ENCODE measurements at places on chromosomes 16 and 17.

- no peak for DNase-seq
These were observed 13.0 kb upstream of the PNPO start for GRCh38 chr17:47928415-47928814.

DNA sequence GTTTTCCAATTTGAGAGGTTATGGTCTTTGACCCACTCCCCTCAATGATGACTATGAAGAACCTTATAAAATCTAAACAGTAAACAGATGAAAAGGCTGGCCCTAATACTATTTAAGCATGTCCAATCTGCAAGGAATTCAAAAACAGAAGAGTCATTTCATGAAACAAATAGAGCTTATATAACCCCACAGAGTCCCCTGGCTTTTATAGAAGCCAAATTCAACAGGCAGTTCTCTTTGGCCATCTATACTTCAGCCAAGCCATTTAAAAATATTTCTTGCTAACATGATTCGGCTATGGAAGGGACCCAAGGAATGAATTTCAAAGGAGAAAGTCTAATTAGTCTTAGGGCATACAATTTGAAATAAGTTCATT, 43.4 kb downstream of the SPOP start:
- no peak for DNase-seq

GRCh38 chr17:41586863-41587495, at the start of gene KRT14:
Gene KRT14, minus strand, starts transcription at chr17:41586895. Its CDS starts 61 bp downstream, at chr17:41586834.
- no peak for DNase-seq

DNA sequence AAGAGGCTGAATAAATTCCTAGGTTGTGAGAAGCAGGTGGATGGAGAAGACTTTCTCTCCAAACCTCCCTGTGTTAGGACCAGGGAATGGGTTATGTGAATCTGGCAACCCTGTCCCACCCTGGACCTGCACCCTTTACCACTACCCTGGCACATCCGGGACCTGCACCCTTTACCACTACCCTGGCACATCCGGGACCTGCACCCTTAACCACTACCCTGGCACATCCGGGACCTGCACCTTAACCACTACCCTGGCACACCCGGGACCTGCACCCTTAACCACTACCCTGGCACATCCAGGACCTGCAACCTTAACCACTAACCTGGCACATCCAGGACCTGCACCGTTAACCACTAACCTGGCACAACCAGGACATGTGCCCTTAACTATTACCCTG, 207.0 kb upstream of the CACNG3 start:
- DNase-seq: no peak

DNA sequence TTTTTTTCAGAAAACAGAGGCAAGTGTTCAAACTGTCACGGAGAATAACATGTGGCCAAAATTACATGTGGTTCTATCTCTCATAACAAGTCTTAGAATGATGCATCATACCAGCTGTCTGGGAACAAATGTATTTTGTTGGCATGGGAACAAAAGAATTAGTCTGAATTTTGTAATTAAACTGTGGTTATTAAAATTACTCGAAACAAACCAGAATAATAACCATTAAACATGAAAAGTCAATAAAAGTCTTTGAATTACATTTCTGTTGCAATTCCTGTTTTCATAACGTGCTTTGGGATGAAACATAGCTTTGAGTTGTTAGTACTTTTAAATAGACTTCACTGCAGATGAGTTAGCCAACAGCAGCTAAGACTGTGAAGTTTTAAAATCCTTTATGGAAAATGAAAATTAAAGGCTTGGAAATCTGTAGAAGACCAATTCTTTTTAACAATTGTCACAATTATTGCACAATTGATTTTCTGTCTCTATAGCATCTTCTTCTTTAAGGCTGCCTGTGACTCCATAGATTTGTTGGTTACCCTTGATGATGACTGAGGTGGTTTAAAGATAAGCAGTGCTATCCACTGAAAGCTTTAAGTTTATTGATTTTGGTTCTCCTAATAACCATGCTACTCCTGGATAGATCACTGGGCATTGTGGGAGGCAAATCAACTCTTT, 117.9 kb upstream of the AXIN2 start:
- no peak for DNase-seq
